ENCODE measurements at places on chromosomes 1 and 21.

DNA sequence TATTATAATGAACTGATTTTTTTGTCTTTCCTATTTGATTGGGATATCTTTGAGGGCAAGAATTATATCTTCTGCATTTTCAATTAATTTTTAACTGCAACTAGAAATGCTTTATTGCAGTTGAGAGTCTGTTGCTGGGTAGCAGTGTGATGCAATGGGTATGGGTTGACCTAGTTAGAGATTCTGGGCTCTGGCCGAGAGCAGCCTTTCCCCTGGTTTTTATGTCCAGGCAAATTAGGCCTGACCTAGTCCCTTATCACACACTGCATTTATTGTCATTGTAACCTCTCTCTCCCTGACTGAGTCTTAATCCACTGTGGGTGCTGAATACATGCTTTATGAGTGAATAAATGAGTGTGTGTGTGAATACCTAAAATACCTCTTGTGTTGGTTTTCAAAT, 206.4 kb upstream of the PTGFR start:
- no peak for DNase-seq

DNA sequence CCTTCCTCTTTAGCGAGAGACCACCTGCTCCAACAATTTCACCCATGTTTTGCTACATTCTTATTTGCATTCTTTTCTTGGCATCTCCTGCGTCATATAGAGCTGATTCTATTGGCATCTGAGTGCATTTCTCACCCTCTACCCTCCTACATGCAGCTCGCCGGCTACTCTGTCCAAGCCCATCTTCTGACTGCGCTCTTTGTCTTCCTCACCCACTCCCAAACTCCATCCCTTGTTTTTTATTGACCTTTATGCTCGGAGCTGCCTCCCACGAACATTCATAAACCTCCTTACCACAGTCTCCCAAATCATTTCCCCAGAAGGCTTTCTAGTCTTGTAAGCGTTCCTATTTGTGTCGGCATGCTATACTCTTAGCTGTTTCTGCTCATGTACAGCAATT, 33.6 kb upstream of the FMN2 start:
- no peak for DNase-seq

- DNase-seq: no peak
These were observed 208.5 kb upstream of the SNX7 start for GRCh38 chr1:98453066-98453465.

GRCh38 chr1:215005078-215005477, 77.5 kb upstream of the KCNK2 start:
- DNase-seq: no peak

GRCh38 chr1:112296908-112297307, 99.1 kb upstream of the CTTNBP2NL start:
- DNase-seq: no peak

DNA sequence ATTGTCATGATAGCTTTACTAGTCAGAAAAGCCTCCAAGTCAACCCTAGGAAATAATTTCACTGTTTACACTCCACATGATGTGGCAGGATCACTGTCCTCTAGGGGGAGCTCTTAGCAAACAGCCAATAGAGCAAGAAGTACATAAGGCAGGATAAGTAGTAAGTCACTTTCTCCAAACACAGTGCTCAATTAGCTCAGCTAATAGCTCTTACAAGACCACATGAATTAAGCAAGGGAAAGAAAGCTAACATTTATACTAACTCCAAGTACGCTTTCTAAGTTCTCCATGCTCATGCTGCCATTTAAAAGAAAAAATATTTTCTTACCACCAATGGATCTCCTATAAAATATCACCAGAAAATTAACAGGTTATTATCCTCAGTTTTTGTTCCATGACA, 66.9 kb upstream of the LRIF1 start:
- peak; percentile 29 for DNase-seq

GRCh38 chr1:12085643-12086260, 22.6 kb downstream of the TNFRSF8 start:
- no peak for DNase-seq

DNA sequence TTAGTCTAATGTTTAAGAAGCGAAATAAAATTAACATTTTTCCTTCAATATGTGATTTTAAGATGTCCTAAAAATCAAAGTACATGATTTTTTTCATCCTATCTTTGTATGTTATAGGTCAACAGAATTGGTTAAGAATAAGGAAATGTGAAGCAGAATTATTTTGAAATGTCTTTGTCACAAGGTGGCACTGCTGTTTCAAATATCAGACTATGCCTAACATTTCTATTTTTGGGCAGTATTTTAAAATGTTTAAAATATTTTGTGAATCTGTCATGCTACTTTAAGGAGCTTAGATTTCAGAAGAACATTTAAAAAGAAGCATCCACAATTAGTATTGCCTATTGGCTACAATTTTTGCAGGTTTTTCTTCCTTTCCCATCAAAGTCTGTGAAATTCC, 38.7 kb downstream of the AMY1C start:
- no peak for DNase-seq

DNA sequence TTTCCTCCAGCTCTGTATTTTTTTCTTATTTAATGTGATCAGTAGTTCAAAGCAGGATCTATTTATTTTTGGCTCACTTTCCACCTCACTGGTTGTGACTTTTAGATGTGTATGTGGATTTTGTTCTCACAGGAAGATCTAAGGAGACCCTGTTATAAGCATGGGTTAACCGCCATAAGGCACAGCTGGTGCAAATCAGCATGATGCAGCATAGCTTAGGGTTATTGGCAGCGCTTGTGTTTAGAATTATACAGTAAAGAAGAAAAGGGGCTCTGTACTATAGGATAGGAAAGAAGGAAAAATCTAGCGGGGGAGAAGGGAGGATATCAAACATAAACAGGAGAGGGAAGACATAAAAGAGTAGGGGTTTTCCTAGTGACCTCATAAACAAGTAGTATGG, 26.9 kb upstream of the RGL1 start:
- no peak for DNase-seq

DNA sequence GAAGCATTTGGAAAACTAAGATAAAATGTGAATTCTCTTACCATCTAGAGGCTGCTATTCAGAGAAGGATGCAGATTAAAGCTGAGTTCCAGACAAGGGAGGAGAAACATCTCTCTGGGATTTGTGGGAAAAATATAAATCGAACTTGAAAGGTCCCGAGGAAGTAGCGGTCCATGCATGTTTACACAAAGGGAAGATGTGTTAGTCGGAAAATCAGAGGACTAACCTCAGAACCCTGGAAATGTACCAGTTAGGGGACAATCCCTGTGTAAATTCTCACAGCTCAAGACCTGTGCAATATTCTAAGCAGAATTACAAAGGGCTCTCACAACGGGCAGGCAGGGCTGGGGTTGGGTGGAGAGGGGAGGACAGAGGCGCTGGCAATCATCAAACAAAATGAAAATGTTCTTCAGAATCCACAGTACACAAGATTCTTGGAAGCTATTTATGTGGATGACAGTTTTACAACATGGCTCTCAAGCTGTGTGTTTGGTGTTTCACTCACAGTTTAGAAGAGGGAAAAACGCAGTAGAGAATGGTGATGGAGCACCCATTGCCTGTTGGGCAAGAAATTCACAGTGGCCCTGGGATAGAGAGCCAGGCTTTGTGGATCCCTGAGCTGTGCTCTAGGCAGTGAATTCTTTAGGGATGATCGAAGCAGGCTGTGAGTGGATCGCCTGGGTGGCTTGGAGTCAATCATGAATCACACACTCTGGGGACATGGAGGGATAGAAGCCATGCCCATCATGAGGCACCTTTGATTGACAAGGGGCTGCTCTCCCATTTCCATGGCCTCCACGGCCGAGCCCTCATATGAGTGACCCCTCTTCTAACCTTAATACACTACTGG, 47.6 kb downstream of the KCNJ6 start:
- DNase-seq: no peak

DNA sequence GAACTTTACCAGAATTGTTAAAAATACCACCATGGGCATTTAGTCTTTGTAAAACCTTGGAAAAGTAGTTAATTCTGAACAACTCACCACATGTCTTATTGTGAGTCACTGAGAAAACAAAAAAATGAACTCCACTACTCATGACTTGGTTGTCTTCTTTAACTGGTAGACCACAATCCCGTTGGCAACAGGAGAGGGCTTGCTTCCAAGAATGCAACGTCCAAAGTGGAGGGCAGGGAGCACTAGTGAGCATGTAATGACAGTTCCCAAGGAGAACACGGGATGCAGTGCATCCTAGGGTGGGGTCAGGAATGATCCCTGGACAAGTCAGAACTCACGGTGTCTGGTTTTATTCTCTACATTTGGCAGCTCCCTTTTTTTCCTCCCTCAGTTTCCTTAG, 15.2 kb upstream of the HMCN1 start:
- no peak for DNase-seq

GRCh38 chr1:87108228-87108627, 193.8 kb downstream of the HS2ST1 start:
- DNase-seq: no peak

GRCh38 chr1:50697440-50698421, 262.3 kb downstream of the FAF1 start:
- DNase-seq: no peak

- DNase-seq: no peak
These were observed 16.5 kb downstream of the TBX19 start for GRCh38 chr1:168297019-168297730.
